ENCODE measurements at places on chromosomes 6 and 20.

GRCh38 chr6:27143474-27144026 is 104.0 kb upstream of the PRSS16 start:
- DNase-seq: no peak

GRCh38 chr6:116461331-116461931 is at the start of gene CALHM6:
Gene CALHM6 (plus strand): TSS chr6:116461375. CDS start chr6:116461930, 555 bp downstream.
- DNase-seq: no peak

- DNase-seq: no peak
Observed at GRCh38 chr20:16062661-16063581, 510.3 kb downstream of the KIF16B start.

- no peak for DNase-seq
Observed at GRCh38 chr6:159687341-159687740, 5.7 kb downstream of the SOD2 start.

DNA sequence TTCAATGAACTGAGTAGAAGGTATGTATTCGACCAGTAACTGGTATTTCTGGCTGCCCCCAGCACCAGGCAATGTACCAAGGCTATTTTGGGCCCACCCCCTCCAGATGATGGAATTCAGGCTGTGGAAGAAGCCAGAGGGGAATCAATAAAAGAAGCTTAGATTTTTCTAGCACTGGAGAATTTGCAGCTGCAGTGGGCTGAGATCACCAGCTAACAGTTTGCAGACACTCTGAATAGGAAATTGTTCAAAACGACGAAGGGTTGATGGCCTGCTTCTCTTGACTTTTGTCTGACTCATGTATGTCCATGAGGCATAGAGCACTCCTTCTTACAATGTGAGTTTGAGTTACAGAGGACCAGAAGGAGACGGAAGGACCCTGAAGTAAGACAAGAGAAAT is 32.4 kb upstream of the FBXO9 start:
- DNase-seq: no peak

DNA sequence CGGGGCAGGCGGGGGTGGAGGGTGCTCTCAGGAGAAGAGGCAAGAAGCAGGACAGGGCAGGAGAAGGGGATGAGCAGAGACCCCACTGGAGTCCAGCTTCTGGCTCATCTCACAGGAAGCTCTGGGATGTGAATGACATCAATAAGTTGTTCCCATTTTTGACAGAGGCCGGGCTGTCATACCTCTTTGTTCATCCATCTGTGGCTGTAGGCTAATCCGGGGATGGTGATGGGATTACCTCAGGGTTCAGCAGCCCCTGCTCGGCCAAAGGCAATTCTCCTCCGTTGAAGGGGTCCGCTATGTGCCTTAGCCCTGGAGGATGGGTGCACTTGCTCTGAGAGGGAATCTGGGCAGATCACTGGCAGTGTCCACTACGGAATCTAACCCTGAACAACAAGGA is 3.3 kb upstream of the TMC2 start:
- DNase-seq: no peak

- DNase-seq: no peak
Observed at GRCh38 chr6:33989016-33989854, 156.7 kb downstream of the GRM4 start.

DNA sequence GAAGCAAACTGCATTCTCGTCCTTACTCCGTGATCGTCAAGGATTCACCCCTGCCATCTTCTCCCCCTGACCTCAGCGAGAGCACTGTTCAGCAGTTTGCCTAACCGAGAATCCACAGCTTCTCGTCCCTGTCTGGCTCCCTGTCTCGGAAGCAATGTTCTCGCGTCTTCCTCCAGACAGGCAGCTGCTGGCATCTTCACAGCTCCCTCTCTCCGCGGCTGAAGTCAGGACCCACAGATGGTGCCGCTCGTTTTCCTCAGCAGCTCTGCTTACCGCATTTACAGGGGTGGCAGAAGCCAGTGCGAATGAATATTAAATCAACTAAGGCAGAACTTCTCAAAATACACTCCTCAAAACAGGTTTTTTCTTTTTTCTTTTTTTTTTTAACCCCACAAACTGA is 18.9 kb upstream of the SLC22A2 start:
- DNase-seq: no peak

DNA sequence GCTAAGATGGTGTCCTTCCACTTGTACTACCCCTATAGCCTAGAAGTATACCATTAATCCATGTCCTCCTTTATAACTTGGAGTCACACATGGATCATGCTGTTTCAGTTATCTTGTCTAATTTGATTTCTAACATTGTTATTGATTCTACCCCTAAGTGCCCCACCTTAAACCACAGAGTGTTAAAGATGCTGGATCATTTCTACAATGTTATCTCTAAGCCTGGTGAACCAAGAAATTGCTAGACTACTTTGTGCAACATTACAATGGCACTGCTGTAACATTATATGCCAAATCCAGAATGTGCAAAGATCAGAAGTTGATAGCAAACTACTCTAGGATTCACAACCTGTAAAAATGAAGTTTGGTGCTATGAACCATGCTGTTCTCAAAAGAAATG is 1.7 kb downstream of the CGA start:
- no peak for DNase-seq

GRCh38 chr6:10146715-10147451 is 268.0 kb downstream of the TFAP2A start:
- DNase-seq: no peak

DNA sequence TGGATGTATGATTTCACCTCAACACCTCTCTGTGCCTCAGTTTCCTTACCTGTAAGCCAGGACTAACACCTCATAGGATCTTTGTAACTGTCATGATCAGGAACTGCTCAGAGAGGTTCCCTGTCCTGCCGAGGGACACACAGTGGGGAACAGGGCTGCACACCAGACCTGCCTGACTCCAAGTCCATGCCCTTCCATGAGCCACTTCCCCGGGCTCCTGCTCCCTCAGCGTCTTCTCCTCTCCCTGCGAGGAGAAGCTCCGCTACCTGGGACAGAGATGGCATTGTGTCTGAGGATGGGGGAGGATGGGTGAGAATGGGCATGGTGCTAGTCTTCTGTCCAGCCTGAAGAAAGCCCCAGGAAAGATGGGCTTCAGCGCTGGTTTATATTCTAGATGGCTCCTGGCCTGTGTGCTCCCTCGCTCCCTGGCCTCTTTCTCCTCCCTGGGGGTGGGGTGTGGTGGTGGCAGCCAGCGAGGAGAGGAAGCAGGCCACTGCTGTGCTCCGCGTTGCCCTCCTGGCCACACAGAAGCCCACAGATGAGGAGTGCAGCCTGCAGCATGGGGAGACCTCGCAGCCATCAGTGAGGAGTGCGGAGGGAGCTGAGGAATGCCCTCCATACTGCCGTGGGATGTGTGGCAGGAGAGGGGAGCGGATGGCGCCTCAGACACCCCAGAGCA is 67.1 kb downstream of the NOL4L start:
- DNase-seq: no peak

GRCh38 chr20:3406481-3407039 is 909 bp downstream of the DNAAF9 start:
- DNase-seq: no peak

- DNase-seq: no peak
Observed at GRCh38 chr6:35280903-35281302, 16.7 kb upstream of the DEF6 start.

DNA sequence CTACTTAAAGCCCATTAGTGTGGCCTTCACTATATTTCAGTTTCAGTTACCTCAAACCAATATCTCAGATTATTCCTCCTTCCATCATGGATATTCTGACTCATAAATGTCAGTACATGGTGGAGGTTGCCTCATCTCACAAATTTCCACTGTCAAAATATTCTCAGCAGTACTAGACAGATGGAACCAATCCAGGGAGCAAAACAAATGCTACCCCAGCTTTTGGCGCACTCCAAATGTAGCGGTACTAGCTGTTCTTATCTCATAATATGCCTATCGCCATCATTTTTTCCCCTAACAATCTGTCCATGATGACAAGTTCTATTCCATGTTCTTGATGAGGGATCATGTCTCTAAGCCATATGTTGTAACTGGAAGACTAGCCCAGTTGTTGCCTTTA is 1026.1 kb downstream of the KIF16B start:
- no peak for DNase-seq

- DNase-seq: no peak
Observed at GRCh38 chr20:37734228-37734985, 40.6 kb downstream of the CTNNBL1 start.

Data from activated CD4-positive, alpha-beta T cell treated with anti-CD3 and anti-CD28 coated beads, Interleukin-2, amount 50 U/mL, for 4 hours (primary cell).